Lower lobe of right lung (tissue), 2 donors: ENCODE measurements at places on chromosomes 16 and 17.

DNA sequence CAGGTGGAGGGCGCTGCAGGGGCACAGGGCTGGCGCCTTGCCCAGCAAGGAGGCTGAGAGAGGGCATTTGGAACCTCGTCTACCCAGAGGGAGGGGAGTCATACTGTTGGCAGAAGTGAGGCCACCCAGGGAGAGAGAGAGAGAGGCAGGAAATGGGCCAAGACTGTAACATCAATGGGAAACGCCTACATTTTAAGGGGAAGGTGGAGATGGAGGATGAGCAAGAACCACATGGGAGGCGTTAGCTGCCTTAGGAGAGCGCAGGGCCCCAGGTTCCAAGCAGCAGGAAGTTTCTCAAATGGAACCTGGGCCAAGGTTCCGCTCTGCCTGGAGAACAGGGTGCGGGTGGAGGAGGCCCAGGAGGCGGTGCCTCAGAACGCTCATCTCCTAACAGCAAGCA lies 2.7 kb upstream of the WFDC1 start:
- H3K27me3 ChIP-seq, result peaks cover 6% of the 10 kb centered on the region
- H3K36me3 ChIP-seq, result no peaks in the 10 kb centered on the region

DNA sequence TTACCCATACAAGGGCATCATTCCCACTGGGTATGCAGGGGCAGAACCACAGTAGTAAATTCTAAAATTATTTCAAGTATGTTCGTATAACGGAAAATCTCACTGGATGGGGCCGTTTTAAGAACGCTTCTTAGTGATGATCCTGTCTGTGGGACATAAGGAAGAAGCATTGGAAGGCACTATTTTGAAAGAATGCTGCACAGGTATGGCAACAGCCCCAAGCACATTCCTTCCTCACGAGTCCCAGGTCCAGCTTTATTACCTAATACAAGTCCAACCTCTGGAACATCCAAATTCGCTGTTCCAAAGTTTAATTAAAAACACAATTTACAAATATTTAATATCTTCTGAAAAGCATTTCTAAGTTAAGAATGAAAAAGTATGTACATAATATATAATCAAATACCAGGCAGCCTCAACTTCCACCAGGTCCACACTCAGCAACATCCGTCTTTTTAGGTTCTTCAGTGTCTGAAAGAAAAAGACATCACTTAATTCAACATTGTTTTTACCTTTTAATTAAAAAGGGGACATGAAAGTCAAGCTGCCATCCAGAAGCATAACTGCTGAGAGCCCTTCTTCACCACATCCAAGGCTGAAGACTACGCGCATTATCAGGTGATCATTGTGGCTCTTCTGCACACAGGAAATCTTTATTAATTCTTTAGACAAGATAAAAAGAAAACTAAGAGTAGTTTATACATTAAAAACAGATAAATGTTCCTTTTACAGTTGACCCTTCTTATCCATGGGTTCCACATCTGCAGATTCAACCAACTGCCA lies 49.8 kb downstream of the BRD7 start:
- H3K27ac ChIP-seq, result no peak overlapping the region
- H3K36me3 ChIP-seq, result peaks cover 100% of the 10 kb centered on the region
- DNase-seq, result no peak
- H3K27me3 ChIP-seq, result no peaks in the 10 kb centered on the region
- H3K4me3 ChIP-seq, result no peak overlapping the region

- no peaks in the 10 kb centered on the region for H3K4me1 ChIP-seq
- no peak for DNase-seq
- no peaks in the 10 kb centered on the region for H3K36me3 ChIP-seq
- H3K27ac ChIP-seq, result no peak overlapping the region
- no peak overlapping the region for H3K4me3 ChIP-seq
- H3K27me3 ChIP-seq, result peaks cover 7% of the 10 kb centered on the region
These were observed 284.6 kb downstream of the C16orf95 start for GRCh38 chr16:87032554-87032953.

DNA sequence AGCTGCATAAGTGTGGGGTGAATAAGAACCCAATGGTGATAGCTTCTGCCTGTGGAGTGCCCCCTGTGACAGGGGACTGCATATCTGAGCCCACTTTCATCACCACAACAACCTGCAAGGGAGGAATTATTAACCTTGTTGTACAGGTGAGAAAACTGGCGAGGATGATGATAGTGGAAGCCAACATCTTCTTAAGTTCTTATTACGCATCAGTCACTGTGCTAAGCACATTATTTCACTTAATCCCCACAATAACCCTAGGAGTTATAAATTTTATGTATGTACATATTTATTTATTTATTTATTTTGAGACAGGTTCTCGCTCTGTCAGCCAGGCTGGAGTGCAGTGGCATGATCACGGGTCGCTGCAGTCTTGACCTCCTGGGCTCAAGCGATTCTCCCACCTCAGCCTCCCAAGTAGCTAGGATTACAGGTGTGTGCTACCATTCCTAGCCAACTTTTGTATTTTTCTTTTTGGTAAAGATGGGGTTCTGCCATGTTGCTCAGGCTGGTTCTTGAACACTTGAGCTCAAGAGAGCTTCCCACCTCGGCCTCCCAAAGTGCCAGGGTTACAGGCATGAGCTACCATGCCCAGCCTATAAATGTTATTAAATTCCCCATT lies 7.6 kb downstream of the PDILT start:
- H3K27me3 ChIP-seq, result no peaks in the 10 kb centered on the region
- H3K4me1 ChIP-seq, result peaks cover 4% of the 10 kb centered on the region
- no peak overlapping the region for H3K27ac ChIP-seq
- no peak for DNase-seq
